ENCODE measurements at places on chromosomes 13 and 19.
A peak's percentile ranks its signal among the peaks of the same experiment; 100 is the strongest.

DNA sequence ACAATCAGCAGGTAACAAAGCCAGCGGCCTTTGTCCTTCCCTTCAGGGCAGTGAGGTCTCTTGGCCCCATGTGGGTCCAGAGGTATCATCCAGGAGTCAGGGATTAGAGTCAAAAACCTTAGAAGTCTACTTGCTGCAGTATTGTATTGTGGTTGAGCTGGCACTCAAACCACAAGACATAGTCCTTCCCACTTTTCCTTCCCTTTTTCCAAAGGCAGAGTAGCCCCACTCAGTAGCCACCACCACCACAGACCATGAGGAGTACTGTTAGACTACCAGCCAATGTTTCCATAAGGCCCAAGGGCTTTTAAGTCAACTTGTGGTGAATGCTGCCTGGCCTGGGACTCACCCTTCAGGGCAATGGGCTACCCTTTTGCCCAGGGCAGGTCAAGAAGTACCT is 27.1 kb upstream of the CCNA1 start:
- no peak for DNase-seq

- no peak for DNase-seq
Measured at GRCh38 chr13:99693852-99694611, 192.8 kb downstream of the TM9SF2 start.

DNA sequence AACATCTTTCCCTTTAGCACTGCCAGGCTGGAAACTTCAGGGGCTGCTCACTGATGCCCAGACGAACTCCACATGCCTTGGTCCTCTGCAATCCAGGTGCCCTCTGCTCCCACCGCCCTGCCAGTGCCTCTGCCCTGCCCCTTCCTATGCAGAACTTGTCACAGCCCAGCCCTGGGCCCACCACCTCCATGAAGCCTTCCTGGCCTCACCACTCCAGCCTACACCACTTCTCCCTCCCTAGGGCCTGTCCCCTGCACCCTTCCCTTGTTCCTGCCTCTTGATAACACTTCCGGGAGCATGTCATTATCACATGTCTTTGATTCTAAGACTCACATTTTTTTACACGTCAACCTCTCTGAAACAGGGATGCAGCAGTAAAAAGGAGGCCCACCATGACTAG is 627.2 kb downstream of the UQCRFS1 start:
- no peak for DNase-seq

GRCh38 chr19:387777-388176 is 21.2 kb downstream of the C2CD4C start:
- no peak for DNase-seq

- no peak for DNase-seq
Measured at GRCh38 chr13:32314271-32315237, 609 bp downstream of the ZAR1L start.

- no peak for DNase-seq
Measured at GRCh38 chr13:63901630-63902029, 2486.0 kb upstream of the PCDH20 start.

DNA sequence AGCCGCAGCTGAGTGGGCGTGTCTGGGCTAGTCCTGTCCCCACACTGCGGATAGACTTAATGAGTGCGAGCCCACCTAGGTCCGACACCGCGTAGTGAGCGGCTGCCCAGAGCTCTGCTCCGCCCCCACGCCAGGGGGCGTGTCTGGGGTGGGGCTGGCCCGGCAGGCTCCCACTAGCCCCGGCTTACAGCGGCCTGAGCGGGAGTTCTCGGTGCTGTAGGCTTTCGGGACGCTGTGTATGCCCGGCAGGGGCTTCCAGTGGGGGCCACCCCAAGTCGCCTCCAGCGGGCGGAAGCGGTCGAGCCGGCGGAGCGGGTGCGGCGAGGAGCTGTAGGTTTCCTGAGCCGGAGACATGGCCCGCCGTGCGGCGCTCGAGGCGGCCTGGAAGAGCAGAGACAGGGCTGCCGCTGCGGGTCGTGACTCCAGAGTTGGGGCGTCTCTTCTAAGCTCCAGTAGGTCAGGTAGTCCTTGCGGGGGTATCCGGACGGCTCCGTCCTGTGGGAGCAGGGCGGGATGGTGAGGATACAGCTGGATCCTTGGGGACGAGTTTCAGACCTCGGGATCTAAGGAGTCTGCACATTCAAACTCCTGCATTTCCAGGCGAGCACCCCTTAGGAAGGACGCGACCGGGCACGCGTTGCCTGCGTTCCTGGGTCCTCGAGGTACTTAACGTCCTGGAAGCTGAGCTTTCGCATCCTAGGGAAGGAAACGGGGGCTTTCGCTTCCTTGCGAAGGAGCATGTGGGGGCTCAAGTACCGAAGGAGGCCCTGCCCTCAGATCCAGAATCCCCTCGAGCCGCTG is 1.2 kb downstream of the CGB7 start:
- DNase-seq: peak; percentile 68

- DNase-seq: no peak
Measured at GRCh38 chr13:76474356-76474755, 411.8 kb downstream of the KCTD12 start.

GRCh38 chr13:30796631-30797601 is 61.6 kb downstream of the ALOX5AP start:
- DNase-seq: no peak

DNA sequence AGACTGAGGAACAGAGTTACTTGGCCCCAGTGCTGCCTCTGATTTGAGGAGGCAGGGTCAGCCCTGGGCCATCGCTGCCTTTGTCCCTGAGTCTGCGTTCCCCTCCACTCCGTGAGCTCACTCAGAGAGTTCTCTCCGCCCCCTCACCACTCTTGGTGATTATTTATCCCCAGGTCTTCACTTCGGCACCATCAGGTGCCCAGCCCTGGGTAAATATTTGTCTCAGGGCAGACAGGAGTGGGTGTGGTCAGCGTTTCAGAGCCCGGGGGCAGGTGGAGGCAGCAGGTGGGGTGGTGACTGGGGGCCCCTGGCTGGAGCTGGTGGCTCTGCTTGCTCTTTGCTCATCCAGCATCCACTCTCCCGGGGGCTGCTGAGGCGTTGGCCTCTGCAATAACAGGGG is 20.6 kb downstream of the PPP1R37 start:
- DNase-seq: no peak

- DNase-seq: no peak
Measured at GRCh38 chr13:46307554-46307953, 79.5 kb downstream of the RUBCNL start.

- DNase-seq: no peak
Measured at GRCh38 chr19:19083413-19084178, 19.8 kb downstream of the SLC25A42 start.

DNA sequence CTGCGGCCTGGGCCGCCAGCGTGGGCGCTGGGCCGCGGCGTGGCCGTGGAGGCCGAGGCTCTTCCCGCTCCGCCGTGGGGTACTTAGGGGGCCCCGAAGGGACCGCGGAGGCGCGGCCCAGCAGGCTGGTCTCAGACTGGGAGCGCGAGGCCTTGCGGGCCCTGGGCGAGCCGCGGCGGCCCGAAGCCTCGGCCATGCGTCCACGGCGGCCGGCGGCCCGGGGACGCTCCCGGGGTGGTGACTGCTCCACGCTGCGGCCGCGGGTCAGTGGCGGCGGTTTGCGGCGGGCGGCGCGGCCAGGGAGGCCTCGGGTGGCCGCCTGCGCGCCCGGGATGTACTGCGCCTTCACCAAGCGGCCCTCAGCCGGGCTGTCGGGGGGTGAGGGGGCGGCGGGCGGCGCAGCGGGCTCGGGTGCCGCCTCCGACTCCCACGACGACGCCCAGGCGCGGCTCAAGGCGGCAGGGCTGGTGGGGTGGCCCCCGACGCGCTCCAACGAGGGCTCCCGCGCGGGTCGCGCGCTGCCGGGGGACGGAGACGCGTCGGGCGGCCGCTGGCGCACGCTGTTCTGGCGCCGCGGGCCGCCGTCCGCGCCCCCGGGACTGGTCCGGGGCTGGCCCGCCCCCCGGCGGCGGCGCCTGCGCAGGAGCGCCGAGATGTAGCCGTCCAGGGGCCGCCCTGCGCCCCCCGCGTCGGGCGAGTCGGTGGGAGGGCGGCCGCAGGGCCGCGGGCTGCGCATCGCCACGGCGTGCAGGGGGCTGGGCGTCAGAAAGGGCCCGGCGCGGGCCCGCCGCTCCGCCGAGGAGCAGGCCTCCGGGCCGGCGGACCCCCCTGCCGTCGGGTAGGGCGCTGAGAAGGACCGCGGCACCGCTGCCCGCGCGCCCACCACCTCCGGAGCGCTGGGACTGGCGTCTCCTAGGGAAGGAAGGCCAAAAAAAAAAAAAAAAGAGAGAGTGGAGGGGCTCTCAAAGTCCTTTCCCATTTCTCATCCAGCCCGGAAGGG is 11.7 kb downstream of the DACT3 start:
- DNase-seq: no peak

All from activated T-cell treated with anti-CD3 and anti-CD28 coated beads, Interleukin-2, amount 50 U/mL, for 1 hour (primary cell).